ENCODE measurements at places on chromosomes 11 and 22.

DNA sequence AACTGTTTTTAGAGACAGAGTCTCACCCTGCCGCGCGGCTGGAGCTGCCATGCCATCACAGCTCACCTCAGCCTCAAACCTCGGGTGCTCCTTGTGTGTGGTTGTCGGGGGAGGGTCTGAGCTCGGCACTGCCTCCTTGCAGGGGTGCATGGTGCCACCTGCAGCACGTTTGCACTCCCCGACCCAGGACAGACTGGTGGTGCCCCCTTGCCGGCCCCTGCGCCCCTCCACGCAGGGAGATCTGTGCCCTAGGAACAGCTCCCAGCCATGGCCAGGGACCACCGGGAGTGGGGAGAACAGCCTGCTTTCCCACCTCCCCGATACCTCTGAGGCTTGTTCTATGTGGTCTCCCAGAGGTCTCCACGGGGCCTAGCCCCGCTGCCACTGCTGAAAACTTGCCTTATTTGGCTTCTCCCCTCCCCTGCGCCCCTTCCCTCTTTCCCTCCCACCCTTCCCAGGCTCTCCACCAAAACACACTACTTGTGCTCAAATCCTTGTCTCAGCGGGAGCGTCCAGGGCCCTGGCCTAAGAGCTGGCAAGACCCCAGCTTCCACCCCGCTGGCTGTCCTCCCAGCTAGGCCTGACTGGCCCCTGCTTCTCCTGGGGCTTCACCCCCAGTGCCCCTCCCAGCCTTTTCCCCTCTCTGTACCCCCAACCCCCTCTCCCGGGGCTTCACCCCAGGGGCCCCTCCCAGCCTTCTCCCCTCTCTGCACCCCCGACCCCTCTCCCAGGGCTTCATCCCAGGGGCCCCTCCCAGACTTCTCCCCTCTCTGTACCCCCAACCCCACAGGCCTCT, 13.4 kb upstream of the TPCN2 start:
- no peak for DNase-seq

DNA sequence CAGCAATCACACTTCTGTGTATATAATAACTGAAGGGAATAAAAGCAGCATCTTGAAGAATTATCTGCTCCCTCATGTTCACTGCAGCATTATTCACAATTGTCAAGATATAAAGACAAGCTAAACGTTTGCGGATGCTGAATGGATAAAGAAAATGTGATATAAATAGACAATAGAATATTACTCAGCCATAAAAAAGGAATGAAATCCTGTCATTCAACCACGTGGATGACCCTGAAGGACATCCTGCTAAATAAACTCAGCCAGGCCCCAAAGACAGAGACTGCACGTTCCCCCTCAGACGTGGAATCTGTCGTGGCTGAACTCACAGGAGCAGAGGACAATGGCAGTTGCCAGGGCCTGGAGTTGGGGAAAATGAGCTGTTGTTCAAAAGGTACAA, 9.6 kb downstream of the ZNF195 start:
- no peak for DNase-seq

DNA sequence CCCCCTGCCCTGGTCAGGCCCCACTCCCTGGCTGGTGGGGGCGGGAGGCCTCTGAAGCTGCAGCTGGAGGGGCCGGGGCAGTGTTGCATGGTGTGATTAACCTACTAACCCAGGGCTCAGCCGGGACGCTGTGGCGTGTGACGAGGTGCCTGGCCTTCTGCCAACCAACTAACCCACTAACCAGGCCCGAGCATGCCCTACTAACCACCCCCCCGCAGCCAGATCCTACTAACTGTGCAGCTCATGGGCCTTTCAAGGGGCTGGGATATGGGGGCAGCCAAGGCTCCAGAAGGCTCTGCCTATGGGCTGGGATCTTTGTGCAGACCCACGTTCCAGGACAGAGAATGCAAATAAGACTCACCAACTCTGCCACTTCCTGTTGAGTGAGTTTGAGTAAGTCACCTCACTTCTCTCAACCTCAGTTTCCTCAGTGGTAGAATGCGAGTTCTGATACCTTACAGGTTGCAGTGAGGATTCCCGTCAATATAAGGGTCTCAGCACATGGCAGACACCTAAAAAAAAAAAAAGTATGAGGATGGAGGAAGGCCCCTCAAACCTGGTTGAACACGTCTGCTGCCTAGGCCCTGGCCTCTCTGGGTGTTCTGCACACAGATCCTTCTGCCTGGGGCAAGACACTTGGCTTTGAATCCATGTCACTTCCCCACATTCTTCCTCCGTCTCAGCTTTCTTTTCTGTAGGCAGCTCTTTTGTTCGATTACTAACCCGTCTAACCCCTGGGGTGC, 14.1 kb downstream of the MIAT start:
- DNase-seq: peak; percentile 68

- DNase-seq: no peak
Measured at GRCh38 chr11:72864702-72865655, 50.8 kb downstream of the ATG16L2 start.

- no peak for DNase-seq
Measured at GRCh38 chr11:133661846-133662245, 129.5 kb upstream of the OPCML start.

DNA sequence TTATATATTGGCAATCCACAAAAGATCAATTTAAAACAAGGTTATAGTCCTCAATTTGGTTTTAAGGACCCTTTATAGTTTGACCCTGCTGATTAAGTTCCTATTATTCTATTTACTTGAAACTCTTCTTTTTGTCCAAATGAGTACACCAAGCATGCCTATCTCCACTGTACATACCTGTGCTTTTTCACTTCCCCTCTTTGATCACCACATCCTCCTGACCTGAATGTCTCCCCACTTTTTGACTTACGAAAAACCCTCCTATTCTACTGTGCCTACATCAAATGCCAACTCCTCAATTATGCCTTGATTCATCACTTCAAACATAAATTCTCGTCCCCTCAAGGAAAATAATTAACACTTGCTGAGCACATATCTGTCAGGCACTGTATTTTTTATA, 113.5 kb downstream of the SOX6 start:
- no peak for DNase-seq

DNA sequence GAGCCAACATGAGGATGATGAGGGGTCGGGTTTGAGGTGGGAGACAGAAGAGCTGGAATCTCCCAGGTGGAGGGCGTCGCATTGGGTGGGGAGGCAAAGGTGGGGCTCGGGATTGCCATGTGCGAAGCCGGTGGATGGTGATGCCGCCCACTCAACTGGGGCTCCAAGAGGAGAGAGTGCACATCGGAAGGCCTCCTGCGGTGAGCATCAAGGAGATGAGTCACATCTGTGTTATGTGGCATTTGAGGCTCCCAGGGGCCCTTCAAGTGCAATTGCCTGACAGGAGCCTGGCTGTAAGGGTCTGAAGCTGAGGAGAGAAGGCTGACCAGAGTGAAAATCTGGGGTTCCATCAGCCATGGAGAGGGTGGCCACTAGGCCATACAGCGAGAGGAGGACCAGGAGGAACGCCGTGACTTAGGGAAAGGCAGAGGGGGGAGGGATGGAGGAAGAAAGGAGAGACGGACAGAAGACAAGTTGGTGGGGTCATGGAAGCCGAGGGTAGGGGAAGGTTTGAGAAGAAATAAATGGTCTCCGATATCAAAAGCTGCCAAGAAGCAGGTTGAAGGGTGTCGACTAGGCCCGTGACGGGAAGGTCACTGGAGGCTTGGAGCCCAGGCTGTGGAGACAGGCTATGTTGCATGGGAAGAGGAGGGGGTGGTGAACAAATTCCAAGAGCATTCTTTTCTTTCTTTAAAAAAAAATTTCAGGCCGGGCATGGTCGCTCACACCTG, 21.3 kb downstream of the RASD2 start:
- no peak for DNase-seq

- no peak for DNase-seq
Measured at GRCh38 chr11:123434911-123435310, 4.8 kb downstream of the GRAMD1B start.

DNA sequence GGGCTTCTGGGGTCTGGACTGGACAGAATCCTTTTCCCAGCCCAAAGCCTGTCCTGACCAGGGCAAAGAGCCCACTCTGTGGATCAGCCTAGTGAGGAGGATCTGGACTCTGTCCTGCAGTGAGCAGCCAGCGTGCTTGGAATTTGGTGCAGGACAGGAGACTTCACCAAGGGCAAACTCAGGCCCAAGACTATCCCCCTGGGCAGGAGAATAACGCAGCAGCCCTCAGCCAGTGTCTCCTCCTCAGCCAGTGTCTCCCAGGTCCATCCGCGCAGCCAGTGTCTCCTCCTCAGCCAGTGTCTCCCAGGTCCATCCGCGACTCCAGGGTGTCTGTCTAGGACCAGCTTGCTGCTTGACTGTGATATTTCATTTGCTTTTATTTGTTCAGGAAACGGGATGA, 1334.0 kb downstream of the TBC1D22A start:
- no peak for DNase-seq

DNA sequence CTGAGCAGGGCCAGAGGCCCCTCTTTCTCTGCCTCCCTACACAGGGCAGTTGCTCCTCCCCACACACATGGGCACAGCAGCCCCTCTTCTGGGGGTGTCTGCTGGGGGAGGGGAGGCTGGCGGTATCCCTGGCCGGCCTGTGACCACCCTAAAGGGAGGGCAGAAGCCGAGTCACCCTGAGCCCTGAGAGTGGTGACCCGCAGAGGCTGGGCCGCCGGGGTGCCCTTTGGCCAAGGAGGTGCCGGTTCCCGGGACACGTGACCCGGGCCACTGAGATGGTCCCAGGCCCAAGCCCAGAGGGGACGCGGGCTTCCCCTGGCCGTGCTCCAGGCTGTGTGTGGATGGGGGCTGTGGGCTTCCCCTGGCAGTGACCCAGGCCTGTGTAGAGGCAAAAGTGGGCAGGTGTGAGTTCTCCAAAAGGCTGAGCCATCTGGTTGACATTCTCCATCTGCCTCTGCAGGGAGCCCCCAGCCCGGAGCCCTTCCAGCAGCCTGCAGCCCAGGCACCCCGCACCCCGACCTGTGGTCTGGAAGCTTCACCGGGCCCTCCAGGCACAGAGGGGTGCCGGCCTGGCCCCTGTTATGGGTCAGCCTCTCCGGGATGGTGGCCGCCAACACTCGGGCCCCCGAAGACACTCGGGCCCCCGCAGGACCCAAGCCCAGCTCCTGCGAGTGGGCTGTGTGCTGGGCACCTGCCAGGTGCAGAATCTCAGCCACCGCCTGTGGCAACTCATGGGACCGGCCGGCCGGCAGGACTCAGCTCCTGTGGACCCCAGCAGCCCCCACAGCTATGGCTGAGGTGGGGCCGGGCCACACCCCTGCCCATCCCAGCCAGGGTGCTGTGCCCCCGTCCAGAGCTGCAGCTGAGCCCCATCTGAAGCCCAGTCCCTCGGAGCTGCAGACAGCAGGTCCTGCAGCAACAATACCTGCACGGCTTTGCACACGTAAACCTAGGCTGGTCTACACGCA, 1.0 kb downstream of the ADM2 start:
- no peak for DNase-seq

- DNase-seq: no peak
Measured at GRCh38 chr11:29260939-29261705, 755.7 kb downstream of the KCNA4 start.

DNA sequence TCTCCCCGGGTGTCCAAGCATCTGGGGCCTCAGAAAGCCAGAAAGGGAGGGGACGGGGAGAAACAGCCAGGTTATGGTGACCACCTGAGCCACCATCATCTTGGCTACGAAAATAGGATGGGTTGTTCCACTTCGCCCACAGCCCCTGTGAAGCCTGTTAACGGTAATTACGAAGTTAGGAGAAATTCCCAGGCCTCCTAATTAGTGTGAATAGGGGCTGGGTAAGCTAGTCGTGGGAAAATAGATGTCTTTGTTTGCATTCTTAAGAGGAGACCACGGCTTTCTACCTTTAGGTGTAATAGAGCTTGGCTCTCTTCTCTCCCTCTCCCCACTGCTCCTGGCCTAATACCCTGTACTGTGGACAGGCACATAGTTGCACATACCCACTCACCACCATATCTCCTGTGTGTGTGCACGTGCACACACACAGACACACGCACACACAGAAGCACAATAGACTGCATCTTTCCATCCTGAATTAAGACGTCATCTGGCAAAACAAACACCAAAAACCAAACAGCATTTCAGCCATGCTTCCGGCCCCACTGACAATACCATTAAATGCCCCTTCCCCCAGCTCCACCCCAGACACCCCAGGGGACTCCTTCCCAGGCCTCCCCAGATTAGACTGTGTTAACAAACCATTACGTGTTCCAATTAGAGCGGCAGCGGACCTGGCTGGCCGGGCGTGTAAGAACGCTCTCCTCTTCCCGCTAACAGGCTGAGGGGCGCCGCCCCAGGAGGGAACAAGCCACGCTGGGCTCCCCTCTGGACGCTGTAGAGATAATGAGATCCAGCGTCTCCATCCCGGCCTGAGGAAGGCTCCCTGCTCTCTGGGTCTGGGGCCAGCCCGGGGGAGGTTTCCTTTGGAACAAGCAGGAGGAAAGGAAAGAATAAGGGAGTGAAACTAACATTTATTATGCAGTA, 72.8 kb downstream of the TP53I11 start:
- DNase-seq: no peak

DNA sequence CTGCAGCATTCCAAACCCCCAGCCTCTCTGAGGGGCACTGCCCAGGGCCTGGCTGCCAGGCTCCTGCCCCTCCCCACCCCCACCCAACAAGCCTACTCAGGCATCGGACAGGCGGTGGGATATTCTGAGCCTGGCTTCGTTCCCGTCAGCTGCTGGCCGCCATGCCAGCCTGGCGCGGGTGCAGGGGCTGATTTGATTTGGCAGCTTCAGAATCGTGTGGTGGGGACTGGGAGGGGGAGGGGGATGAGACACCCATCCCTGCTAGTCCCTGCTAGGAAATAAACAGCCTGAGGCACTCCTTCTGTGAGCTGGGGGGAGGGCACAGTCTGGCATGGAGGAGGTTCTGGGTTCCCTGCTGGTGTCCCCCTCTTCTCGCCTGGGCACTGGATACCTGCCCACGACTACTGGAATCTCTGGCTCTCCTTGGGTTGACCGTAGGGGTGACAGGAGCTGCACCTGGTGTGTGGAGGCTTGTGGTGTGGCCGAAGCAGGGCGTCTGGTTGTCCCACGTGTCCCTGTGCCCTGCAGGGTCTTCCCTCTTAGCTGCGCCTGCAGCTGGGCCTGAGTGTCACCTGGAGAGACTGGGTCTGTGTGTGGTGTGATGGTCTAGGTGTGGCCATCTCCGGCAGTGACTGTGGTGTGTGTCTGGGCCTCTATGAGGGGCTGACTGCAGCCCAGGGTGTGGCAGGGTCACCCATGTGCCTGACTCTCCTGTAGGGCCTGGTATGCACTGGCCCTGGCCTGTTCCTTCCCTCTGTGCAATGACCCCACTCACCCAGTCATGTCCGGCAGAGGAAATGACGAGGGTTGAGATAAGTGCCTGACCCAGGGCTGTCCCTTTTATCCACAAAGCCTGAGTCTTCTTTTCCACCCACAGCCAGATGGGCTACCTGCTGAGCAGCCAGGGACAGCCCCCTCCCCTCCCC, 42.2 kb downstream of the PDE2A start:
- DNase-seq: no peak

DNA sequence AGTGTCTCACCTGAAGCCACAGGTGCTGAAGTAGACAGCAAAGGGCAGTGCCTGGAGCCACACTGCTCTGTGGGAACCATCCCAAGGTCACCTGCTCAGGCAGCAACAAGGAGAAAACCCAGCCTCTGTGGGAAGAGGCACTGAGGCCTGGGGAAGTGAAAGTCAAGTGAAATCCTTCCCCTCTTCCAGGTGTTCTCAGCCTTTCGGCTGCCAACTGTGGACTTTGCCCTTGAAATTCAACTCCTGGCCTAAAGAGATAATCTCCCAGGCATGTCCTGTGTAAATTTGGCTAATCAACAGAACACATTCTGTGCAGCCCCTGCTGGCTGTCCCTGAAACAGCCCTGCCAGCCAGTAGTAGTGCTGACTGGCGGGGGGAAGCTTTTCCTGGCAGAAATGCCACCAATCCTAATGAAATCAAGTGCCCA, 112.1 kb downstream of the RPL27A start:
- no peak for DNase-seq

Data from stimulated activated CD4-positive, alpha-beta T cell treated with anti-CD3 and anti-CD28 coated beads, Interleukin-4, amount 100 ng/mL, for 24 hours (primary cell).